Activated gamma-delta T cell treated with anti-CD3 and anti-CD28 coated beads, Interleukin-2, amount 50 U/mL, for 16 hours (primary cell): ENCODE measurements at places on chromosomes 5 and 9.
A peak's percentile ranks its signal among the peaks of the same experiment; 100 is the strongest.

- DNase-seq = no peak
Measured at GRCh38 chr9:33244137-33244784, 4.3 kb downstream of the SPINK4 start.

DNA sequence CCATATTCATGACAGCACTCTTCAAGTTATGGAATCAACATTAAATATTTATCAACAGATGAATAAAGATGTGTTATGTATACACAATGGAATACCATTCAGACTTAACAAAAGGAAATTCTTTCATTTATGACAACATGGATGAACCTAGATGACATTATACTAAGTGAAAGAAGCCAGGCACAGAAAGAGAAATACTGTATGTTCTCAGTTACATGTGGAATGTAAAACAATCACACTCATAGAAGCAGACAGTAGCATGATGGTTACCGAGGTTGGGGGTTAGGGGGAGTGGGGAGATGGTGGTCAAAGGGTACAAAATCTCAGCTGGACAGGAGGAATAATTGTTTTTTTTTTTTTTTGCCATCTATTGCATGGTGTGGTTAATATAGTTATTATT lies 431.9 kb downstream of the DMAC1 start:
- DNase-seq = no peak

DNA sequence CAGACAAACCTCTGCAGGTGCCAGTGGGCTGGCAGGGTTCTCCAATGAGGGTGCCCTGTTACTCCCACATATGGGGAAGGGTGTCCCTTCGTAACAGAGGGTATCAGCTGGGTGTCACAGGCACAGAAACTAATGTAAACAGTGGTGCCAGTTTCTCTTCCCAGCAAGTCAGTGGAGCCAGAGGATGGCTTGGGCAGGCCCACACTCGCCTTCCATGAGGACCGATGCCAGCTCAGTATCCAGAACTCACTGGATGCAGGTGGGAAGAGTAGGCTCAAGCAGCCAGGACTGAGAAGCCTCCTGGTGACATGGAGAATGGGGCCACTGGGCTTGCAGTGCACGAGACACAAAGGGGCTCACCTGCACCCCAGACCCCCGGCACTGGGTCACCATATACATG lies 30.4 kb downstream of the FSTL4 start:
- DNase-seq = no peak

DNA sequence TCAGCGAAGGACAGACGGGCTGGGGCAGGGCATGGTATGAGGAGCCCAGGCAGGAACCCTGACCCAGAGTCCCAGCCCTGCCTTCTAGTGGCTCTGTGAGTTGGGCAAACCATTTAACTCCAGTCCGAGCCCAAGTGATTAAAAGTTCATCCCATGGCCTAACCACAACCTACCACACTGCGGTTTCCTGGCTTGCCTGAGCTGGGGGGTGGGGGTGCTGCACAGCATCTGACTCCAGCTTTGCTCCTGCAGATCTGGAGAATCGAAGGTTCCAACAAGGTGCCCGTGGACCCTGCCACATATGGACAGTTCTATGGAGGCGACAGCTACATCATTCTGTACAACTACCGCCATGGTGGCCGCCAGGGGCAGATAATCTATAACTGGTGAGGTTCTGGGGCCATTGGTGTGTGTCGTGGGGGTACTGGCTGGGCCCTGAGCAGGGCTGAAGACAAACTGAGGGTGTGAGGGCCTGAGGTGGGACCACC lies 49.0 kb downstream of the STOM start:
- peak; percentile 12 for DNase-seq

GRCh38 chr5:141439411-141440141 lies 9.3 kb downstream of the PCDHGA12 start:
- no peak for DNase-seq

GRCh38 chr5:134227259-134227658 lies 1.4 kb upstream of the PPP2CA start:
- no peak for DNase-seq

- no peak for DNase-seq
Measured at GRCh38 chr5:125205601-125206225, 459.3 kb upstream of the ZNF608 start.

DNA sequence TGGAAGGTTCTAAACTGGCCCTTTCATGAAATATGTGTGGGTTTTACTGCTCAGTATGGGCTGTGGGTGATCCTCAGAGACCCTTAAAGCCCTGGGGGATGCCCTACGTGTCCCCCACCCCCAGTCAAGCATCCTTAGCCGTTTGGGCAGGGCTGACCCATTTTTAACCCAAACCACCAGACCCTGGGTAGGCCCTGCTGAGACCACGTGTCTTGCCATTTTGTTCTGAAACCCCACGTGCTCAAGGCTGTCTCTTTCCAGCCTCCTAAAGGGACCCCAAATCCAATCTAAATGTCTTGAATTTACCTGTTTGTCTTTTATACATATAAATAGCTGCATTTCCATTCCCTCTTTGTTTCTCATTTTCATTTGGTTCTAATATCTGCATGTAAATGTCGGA lies 94.9 kb downstream of the PAX5 start:
- no peak for DNase-seq

DNA sequence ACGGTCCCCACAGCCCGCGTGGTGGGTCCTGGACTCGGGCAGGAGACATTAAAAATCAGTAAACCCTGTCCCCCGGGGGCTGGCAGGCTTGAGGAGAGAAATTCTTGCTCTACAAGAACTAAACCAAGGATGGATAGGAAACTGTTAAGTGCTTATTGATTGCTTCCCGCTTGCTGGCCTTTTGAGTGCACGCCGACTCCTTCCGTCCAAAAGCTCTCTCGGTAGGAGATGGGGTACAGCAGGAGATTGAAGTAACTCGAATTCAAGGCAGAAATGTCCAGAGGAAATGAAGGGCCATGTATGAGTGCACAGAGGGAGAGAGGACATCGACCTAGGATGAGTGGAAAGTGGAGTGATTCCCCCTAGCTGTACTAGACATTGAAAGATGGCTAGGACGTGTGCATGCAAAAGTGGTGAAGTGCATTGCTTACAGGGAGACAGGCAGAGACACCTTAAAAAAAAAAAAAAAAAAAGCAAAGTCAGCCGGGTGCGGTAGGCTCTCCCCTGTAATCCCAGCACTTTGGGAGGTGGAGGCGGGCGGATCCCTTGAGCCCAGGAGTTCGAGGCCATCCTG lies 923 bp downstream of the RECK start:
- no peak for DNase-seq

GRCh38 chr5:173970878-173971650 lies 17.9 kb upstream of the C5orf47 start:
- DNase-seq = no peak

GRCh38 chr9:134595014-134595413 lies 46.6 kb upstream of the COL5A1 start:
- no peak for DNase-seq

DNA sequence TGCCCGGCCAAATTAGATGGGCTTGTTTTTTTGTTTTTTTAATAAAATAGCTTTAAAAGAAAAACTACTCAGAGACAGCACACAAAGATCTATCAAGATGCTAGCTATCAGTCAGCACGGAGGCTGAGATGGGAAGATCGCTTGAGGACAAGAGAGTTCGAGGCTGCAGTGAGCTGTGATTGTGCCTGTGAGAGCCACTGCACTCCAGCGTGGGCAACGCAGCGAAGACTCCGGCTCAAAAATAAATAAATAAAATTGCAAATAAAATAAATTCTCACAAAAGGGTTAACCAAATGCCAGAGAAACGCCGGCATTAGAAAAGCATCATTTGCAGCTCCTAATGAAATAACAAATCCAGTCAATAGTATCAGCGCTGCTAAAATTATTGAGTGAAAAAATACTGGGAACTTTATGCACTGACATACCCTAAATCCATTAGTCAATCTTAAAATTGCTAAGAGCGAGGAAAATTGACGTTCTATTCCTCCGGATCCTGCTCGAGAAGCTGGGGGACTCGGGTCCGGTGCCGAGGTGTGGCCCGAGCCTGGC lies 681 bp downstream of the CPLANE1 start:
- DNase-seq = no peak

GRCh38 chr5:31148959-31149475 lies 44.5 kb upstream of the CDH6 start:
- DNase-seq = no peak

DNA sequence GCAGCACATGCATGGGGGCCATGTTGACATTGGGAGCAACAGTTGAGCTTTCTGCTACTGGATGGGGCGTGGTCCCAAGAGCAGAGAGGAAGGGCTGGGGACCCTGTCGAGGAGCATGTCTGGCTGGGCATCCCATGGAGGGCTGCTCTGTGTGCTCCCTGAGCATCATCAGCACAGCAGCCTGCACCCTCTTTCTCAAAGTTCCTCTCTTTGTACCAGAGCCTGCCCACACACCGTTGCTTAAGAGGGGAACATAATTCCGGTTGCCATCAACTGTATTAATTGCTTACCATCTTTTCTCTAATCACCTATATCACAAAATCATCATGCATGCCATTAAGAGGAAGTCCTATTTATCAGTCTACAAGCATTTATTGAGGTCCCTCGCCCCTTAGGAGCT lies 55.2 kb upstream of the DIRAS2 start:
- no peak for DNase-seq

DNA sequence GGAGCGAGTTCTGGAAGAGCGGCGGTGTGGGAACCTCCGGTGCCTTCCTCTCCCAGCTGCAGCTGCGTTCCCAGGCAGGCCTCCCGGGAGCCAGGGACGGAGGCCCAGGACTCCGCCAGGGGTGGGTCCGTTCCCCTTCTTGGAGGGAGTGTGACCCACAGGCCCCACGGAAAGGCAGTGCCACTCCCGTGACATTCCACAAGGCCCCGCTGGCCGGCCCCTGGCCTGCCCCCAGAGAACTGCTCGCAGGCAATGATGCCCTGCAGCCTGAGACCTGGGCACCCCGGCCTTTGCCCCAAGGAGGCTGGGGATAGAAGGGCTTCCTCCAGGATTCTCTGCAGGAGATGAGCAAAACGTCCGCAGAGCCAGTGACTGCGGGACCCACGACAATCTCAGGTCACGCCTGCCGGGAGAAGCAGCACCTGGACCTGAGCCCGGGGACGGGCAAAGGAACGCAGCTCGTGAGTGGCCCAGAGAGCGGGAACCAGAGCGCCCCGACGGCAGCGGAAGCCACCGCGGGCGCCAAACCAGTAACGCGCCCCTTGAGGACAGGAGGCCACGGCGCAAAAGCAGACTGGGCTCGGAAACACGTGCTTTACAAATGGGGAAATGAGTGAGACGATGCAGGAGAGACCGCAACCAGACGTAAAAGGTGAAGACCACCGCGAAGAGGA lies 9.3 kb downstream of the OBP2B start:
- peak; percentile 22 for DNase-seq

DNA sequence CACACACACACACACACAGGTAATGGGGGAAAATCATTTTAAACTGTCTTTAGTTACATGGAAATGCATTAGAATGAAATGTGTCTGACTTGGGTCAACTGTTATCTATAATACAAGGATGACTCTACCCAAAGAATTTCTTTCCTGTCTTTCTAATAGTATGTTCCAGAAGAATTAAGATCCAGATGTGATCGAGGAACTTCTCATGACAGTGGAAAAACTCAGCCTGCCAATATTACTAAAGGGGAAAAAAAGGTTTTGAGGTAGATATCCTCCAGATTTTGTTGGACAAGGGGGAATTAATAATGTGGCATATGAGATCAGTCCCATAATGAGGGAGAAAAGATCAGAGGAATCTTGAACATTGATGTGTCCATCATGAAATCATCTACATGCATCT lies 190.6 kb upstream of the MAP3K1 start:
- DNase-seq = no peak

DNA sequence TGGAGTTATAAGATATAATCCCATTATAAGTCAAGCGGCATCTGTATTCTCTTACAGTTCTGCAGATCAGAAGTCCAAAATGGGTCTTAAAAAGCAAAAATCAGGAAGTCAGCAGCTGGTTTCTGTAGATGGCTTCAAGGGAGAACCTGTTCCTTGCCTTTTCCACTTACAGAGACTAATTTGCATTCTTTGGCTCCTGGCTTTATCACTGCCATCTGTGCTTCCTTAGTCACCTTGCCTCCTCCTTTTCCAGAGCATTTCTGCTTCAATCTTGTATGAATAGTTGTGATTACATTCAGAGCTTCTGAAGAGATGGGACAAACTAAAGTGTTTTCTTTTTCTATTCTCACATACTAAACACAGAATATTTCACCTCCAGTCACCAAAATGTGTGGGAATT lies 647.3 kb upstream of the GRAMD2B start:
- no peak for DNase-seq

DNA sequence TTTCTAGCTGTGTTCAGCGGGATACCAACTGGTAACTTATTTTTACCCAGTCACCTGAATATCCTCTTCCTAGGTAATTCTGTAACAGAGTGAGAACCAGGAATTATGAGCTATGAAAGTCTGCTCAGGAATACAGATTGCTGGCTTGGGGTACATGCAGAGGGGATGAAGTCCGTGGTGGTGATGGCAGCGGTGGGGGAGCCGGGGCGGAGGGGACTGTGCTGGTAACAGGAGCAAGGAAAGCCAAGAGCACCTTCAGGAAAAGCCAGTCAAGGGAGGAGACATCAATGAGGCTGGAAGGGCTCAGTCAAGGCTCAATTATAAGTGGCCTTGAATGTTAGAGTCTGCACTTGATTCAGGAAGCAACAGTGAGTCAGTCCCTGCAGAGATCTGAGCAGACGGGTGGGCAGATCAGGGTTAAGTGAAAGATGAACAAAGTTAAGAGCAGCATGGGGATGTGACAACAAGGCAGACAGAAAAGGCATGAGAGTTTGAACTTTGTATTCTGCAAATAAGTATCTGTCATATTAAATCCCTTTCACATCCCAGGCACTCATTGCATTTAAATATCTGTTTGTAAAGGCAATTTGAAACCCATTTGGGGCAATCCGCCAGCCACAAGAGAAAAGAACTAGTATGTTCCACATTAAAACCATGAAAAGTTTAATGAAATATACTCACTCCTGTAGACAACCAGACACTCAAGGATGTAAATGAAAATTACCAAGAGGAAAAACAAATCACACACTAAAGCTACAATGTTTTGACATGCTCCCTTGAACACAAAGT lies 101.2 kb downstream of the TTC39B start:
- DNase-seq = no peak

GRCh38 chr9:11735391-11735790 lies 957.8 kb upstream of the TYRP1 start:
- DNase-seq = no peak

- DNase-seq = no peak
Measured at GRCh38 chr5:91469517-91470165, 86.5 kb upstream of the ARRDC3 start.

DNA sequence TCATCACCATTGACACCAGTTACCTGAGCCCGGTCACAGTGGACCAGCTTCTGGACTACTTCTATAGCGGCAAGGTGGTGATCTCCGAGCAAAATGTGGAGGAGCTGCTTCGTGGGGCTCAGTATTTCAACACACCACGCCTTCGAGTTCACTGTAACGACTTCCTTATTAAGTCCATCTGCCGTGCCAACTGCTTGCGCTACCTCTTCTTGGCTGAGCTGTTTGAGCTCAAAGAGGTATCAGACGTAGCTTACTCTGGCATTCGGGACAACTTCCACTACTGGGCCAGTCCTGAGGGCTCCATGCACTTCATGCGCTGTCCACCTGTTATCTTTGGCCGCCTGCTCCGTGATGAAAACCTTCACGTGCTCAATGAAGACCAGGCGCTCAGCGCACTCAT lies 520 bp downstream of the CCIN start:
- no peak for DNase-seq

GRCh38 chr5:7094626-7095025 lies 301.3 kb upstream of the ADCY2 start:
- no peak for DNase-seq
